ENCODE measurements at places on chromosomes 3 and 15. TPM values are rescaled to one million over a fixed set of nuclear protein-coding genes. Genes with fewer than 3 reads are reported as not detected.

The EFCC1 gene
- total RNA-seq, result not detected

The IL5RA gene
- total RNA-seq, result not detected

The UBAP1L gene
- total RNA-seq, result 0.35 TPM

The SYNPR gene
- total RNA-seq, result not detected

The GABRG3 gene
- total RNA-seq, result not detected

The GNB4 gene
- 19.9 TPM for total RNA-seq

The SLC6A20 gene
- not detected for total RNA-seq

The CAND2 gene
- 1.4 TPM for total RNA-seq
